ENCODE measurements at places on chromosomes 7 and 10.

DNA sequence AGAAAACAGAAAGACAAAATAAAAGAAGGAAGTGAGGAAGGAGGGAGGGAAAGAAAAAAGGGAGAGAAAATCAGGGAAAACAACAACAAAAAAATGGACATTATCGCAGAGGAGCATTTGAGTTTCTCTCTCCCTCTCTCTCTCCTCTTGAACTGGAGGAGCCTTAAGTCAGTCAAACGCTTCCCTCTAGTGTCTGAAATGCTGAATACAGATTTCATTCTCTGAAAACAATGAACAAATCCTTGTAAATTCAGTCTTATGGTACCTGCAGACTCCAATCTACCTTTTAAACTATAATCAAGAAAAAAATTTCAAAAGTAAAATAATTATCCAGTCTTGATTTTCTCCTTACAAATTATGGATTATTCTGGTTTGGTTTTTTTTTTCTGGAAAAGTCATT is 89.2 kb upstream of the PFKP start:
- DNase-seq, result no peak

DNA sequence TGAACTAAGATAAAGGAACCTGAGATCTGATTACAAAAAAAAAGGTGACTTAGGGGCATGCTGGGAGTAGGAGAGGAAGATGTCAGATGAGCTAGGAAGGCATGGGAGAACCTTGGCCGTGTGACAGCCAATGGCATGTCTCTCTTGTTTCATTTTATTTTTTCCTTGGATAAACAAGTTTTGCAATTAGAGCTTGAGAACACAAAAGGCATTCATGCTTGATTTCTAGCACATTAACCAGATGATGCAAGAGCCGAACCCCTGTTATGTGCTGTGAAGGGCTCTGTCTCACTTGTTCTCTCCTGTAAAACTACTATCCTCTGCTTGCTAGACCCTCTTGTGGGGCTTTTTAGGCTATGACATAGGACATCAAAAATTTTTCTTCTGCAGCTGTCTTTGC is 134.3 kb upstream of the ASAH2 start:
- no peak for DNase-seq

DNA sequence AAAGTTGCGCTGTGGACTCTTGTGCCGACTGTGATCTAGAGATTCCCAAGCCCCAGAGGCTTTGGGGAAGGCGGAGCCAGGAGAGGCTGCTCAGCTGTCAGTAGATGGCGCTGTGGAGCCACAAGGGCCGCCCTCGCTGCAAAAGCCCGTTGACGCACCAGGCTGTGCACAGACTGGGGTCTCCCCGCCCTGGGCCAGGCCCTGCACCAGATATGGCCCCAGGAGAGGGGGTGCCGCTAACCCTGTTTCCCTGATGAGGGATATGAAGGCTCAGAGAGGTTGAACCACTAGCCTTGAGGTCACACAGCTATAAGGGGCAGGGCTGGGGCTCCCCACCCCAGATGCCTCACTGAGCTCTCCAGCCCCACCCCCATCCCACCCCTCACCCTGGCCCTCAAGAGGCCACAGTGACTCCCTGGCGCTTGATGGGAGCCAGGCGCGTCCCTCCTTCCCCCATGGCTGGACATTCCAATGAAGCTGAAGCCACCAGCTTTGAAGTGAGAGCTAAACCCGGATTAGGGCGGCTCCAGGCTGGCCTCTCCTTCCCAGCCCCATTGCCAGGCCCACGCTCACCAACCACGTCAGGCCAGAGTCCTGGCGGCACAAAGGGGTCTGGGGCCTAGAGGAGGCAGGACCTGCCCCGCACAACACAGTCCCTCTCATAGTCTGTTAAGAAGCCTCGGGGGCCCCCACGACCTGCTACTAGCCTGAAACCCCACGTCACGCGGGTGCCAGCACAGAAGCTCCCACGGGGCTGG is 26.4 kb downstream of the MYL10 start:
- peak; percentile 31 for DNase-seq

DNA sequence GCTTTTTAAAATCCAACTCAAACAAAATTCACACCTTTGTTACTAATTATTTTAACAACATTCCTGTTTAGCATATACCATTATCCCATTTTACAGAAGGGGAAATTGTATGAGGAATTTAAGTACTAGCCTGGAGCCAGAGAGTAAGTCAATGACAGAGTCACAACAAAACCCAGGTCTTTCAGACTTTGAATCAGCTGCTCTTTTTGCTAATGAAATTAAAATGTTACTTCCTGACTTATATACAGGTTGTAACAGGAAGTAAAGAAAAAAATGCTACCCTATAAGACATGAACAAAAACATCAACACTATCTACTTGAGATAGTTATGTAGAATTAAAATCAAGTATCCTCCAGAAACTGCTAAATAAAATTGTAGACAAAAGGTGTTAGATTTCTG is 82.6 kb upstream of the ASAH2 start:
- DNase-seq, result no peak

GRCh38 chr7:84549409-84549808 is 354.8 kb upstream of the SEMA3A start:
- DNase-seq, result no peak

DNA sequence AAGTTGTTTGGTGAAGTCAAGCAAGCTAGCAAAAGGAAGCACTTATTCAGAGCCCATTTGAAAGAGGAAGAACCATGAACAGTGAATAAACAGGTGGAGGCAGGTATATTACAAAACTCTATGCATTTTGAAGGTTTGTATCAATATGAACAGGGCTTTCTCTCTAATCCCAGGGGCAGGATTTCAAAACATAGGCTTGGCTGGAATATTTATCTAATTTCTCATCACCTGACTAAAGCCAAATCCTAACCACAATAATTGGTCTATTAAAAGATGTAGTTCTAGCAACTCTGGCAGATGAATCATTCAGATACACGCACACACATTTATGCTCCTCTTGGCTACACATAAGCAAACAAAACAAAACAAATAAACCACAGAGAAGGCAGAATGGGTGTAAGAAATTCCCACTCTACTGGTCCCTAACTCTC is 554.4 kb downstream of the INHBA start:
- no peak for DNase-seq

DNA sequence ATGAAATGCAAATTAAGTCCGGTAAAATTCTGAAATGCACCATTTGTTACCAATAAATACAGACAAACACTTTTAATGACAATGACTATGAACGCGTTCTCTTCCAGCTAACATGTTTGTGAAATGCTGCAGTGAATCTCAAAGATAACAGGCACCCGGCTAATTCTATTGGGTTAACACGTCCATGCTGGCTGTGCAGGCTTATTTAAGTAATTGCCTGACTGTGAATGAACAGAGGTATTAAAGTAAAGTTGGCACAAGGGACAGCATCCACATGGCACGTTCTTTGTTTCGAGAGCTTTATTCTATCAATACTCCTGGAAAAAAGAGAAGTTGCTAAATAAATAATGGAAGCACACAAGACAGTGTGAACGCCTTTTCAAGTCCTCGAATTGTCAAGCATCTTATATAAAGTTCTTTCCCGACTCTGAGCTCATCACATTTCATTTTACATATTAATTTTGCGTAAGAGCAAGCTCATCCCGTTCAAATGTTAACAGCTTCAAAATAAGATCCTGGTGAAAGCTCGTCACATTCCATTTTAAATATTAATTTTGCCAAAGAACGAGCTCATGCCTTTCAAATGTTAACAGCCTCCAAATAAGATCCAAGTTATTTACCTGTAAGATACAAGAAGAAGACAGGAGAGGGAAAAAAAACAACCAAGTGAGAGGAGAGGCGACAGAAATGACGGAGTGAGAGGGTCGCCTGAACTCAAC is 111.3 kb upstream of the RHEB start:
- no peak for DNase-seq

DNA sequence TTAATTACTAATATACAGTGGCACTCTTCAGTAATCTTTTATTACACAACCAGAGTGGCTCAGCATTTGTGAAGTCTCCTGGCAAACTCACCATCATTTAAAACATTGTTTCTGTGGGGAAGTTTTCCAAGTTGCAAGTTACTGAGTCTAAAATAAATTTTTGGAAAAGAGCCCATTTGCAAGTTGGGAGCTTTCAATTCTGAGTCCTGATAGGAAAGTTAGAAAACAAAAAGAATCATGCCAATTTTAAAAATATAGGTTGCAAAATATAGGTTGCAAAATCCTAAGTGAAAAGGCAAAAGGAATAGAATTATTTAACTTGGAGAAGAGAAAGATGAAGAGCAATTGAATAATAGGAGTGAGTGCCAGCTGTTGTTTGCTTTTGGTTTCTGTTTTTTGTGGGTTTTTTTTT is 378.8 kb upstream of the C7orf33 start:
- DNase-seq, result no peak

DNA sequence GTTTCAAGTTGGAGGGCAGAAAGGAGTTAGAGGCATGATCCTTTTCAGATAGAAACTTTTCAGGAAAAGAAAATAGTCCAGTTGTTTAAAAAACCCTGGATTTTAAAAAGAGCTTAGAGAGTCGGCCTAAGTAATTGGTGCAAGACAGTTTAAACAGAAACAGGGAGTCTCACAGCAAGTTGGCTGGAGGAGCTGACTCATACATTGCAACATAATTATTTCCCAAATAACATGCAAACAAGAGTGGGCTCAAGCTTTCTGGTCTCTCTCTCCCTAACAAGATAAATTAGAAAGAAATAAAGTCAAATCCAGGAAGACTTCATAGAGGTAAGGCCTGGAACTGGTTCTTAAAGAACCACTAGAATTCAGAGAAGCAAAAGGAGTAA is 100.3 kb upstream of the AGBL3 start:
- DNase-seq, result no peak

DNA sequence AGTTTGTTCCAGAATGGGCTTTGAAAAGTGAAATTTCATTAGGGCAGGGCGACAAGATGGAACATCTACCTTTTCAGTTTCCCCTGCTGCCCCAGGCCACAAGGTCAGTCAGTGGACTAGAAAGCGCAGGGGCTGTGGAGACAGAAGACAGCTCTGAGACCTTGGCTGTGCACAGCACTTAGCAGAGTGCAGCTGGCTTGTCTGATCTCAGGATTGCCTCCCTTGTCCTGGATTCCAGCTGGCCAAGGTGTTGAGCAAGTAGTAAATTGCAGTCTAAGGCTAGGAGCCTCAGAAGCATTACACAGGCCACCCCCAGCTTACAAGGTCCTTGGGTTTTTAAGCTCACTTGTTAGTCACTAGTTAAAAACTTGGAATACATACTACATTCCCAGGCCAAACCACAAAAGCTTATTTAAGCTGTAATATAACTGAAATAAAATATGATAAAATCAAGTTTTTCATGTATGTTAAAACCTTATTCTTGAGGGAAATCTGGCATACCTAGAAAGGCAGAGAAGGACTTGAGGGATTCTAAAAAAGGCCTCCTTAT is 67.3 kb upstream of the NPY start:
- no peak for DNase-seq

- peak; percentile 64 for DNase-seq
These were observed 673.9 kb downstream of the PARD3 start for GRCh38 chr10:34141032-34141680.

DNA sequence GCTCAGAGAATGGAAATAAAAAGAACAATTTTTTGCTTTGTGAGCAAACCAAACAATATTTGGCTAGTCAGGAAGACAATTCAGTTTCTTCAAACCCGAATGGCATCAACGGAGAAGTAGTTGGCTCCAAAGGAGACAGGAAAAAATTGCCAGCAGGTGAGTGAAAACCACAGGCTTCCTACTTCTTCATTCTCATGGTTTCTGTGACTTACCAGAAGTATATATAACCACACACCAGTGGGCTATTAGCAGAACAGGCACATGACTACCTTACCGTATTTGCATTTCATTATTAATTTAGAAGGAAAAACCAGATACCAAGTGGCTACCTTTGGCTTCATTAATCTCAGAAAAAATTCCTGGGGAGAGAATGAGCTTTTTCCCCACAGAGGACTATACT is 8.8 kb downstream of the TDRD1 start:
- DNase-seq, result no peak

DNA sequence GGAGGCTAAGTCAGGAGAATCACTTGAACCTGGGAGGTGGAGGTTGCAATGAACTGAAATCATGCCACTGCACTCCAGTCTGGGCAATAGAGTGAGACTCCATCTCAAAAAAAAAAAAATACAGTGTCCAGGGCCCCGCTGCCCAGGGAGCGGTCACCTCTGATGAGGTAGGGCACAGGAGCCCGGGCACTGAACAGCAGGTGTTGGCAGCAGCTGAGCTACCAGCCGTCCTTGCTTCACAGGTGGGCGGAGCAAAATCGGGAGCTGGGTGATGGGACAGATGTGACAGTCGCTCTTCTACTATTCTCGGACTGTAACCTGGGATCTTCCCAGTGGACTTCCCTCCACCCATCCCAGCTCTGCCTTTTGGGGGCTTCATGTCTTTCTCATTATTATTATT is 49.4 kb downstream of the GTF2IRD1 start:
- no peak for DNase-seq

Data from GM06990 (cell line).